ENCODE measurements at places on chromosomes 7 and 10.

GRCh38 chr10:31004611-31005193 is 27.0 kb downstream of the ZNF438 start:
- no peak for DNase-seq

- DNase-seq: no peak
These were observed 53.1 kb upstream of the PDCD4 start for GRCh38 chr10:110818311-110819256.

DNA sequence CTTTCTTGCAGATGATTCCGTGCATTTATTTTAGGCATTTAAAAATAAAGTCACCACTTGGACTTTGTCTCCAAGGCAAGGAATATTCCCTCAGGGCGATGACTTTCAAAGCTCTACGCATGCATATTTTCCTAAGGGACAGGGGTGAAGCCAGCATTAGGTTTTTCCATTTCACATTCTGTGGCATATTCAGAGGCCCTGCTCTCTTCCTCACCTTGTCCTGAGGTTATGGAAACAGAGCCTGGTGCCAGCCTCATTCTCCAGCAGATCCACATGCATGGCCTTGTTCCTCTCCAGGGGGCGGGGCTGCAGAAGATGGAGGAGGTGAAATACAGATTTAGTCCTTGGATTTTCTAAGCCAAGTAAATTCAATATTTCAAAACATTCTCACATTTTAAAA is 11.6 kb upstream of the LYZL1 start:
- DNase-seq: no peak

GRCh38 chr7:117014673-117015133 is 61.4 kb downstream of the ST7 start:
- DNase-seq: no peak

DNA sequence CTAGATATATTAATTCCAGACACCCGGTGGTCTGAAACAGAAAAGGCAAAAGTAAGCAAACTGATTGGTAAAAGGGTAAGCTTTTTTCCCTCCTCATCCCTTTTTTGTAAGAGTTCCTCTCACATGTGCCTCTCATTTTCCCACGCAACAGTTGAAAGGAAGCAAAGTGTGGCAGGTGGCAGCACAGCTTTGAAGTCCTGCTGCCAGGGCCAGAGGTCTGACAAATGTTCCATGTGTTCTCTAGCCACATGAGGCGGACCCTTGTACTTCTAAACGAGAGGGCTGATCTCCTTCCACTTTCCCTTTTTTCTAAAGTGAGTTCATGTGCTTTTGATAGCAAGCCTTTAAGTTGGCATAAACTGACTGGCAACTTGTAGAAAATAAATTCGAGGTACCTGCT is 217.5 kb downstream of the POLR1F start:
- DNase-seq: no peak
